Epithelial cell of proximal tubule (primary cell): ENCODE measurements at places on chromosomes 11 and 22.

DNA sequence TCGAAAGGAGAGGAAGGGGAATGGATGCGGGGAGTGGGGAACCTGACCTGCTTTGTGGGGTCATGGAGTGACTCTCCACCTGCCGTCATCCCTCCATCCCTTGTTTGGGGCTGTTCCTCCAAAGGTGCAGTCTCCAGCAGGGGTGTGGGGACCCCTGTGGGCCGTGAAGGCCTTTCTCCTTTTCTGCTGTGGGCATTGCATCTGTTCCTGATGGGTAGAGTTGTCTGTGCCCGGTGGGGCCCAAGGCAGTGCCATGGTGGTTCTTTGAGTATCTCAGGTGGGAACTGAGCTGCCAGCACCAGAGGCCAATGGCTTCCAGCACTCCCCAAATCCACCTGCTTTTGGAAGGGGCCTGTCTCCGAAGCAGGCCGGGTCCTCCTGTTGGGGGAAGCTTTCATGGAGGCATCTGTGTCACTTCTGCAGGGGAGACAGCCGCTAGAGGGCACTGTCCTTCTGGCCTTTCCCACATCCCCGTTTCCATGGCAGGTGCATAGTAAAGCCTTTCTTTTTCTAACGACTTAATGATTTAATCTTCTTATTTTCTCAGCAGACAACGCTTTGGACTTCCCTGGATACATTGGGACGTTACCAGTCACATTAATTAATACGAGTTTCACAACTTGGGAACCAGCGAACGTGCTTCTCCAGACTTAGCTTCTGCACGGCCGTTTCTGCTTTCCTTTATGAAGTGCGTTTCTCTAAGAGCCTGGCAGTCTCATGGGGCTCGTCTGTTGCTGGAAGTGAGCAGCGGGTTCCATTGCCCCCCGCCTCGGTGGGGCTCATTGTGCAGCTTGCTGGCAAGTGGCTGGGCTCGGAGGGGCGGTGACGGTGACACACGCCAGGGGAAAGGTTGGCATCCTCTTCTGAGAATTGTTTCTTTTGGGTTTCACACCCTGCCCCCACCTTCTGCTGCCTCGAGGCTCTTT is 57.1 kb downstream of the PARVB start:
- no peak for DNase-seq

DNA sequence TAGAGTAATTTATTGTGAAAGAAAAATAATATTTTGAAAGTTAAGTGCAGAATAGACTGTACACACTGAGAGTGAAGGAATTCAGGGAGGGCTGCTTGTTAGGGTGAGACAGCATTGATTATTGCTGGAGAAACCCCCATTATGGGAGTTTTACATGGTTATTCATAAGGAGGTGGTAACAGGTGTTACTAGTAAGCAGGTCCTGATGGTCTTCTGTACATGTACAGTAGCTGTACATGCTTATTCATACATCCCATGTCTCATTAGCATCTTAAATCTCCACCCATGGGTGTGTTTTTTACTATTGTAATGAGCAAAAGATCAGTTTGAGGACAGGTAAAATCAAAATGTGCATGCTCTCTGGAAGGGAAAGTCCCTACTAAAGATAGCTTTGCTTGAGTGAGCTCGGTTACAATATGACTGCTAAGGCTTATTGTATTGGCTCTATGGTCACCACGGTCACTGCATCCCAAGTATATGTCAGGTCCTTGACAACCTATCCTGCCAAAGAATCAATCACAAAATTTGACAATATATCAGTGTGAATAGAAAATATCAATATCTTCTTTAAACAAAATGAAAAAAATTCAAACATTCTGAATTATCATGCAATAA is 6.2 kb downstream of the KDM4F start:
- no peak for DNase-seq

- no peak for DNase-seq
These were observed 16.3 kb downstream of the LDHAL6A start for GRCh38 chr11:18471995-18472394.

DNA sequence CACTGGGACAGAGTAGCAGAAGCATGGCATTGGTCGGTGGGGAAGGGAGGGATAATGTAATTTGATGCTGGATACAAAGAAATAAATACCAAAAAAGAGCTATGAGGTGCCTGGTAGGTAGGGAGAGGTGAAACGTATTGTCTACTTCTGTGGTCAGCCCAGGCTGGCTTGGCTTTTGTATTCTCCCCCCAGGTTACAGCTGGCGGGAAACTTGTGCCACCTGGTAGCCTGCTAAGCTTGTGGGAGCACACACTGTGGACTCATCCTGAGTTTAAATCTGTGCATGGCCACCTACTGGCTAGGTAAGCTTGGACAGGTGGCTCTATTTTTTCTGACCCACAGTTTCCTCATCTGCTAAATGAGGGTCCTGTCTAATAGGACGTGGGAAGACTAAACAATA is 165.2 kb upstream of the E2F8 start:
- no peak for DNase-seq

DNA sequence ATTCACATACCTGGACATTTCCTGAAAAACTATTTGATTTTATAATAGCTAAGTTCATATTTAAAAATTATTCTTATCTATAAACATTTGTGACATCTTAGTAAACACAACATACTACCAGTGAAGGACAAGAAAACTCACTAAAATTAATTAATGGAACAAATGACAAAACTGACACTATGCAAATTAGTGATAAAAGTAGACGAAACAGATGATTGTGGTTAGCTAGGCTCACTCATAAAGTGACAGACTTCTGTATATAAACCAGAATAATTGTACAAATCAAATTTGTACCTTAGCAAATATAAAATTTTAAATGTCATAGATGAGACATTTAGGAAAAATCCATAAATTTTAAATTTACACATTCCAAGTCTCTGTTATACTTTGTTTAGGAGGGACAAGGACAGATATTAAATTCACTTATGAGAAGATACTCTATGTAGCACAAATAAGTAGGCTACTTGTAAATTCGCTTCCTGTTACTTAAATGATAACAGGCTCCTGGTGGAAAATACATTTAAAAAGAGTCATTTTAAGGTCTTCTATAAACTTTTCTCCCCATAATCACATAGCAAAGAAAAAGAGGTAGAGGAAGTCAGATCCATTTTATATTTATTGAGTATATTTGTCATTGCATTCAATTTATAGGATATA is 81.2 kb downstream of the KIF18A start:
- DNase-seq, result no peak

GRCh38 chr22:47367993-47368945 is 605.8 kb downstream of the TBC1D22A start:
- no peak for DNase-seq

DNA sequence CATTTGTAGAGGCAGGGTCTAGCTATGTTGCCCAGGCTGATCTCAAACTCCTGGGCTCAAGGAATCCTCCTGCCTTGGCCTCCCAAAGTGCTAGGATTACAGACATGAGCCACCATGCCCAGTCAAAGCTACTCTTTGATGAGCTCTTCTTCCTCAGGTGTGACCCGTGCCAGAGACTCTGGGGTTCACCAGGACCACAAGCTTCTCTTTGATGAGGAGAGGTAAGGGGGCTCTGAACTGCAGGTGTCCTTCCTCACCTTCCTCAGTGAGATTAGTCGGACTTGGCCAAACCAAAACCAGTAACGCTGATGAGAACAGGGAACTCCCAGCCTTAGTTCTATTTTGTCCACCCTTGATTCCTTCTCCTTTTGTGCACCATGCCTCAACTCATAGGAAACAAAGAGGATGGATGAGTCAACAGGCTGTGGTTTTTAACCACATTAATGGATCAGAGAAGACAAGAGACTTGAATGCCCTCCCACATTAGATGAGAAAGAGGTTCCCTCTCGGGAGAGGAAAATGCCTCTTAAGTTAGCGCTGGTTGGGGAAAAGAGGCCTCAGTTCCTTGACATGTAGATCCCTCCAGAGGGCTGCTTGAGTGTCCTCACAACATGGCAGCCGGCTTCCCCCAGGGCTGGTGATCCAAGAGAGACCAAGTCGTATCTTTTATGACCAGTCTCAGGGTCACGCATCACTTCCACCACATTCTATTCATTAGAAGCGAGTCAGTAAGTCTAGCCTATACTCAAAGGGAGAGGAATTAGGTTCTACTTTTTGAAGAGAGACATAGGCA is 25.7 kb upstream of the CTR9 start:
- peak; percentile 47 for DNase-seq

- no peak for DNase-seq
These were observed 8.2 kb downstream of the OSBP2 start for GRCh38 chr22:30702856-30703255.

DNA sequence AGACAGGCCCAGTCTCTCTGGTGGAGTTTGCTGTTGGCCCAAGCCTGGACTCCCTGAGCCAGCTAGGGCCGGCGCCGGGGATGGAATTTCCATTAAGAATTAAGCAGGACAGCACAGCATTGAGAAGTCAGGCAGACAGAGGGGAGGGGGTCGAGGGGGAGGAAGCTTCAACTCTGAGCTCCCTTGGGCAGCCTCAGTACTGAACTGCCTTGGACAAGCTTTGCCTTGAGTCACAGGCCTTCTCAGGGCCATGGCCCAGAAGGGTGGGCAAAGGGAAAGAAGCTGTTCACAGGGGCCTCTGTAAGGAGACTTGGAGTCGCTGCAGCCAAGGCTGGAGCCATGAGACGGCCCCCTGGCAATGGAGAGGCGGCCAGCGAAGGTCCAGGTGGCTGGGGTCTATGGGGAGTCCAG is 2.6 kb upstream of the INSC start:
- no peak for DNase-seq
